ENCODE measurements at places on chromosomes 5 and 9. TPM values are rescaled to one million over a fixed set of nuclear protein-coding genes. Genes with fewer than 3 reads are reported as not detected.

DNA sequence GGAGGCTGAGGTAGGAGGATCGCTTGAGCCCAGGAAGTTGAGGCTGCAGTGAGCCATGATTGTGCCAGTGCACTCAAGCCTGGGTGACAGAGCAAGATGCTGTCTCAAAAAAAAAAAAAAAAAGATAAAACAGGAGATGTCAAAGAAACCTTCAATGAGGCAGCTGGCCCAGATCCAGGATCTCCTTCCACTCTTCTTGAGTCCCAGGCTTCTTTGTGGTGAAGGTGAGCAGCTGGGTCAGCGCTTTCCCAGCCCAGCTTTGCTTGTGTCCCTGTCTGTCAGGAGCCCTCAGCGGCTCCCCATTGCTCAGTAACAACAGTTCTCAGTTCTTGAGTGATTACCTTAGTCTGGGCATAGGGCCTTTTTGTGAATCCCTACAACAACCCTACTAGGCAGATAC is 69.4 kb upstream of the PSD2 start:
- no peak for DNase-seq

DNA sequence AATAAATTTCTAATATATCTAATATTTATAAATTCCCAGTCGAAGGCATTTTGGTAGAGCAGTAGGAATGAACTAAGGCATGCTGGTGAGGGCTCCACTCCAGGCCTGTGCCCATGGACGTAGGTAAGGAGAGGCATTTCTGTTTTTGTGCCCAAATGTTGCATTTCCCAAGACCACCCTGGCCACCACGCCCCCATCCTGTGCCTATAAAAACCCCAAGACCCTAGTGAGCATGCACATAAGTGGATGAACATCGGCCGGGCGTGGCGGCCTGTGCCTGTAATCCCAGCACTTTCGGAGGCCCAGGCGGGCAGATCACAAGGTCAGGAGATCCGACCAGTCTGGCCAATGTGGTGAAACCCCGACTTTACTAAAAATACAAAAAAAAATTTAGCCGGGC is 10.1 kb upstream of the MTMR12 start:
- DNase-seq, result no peak

DNA sequence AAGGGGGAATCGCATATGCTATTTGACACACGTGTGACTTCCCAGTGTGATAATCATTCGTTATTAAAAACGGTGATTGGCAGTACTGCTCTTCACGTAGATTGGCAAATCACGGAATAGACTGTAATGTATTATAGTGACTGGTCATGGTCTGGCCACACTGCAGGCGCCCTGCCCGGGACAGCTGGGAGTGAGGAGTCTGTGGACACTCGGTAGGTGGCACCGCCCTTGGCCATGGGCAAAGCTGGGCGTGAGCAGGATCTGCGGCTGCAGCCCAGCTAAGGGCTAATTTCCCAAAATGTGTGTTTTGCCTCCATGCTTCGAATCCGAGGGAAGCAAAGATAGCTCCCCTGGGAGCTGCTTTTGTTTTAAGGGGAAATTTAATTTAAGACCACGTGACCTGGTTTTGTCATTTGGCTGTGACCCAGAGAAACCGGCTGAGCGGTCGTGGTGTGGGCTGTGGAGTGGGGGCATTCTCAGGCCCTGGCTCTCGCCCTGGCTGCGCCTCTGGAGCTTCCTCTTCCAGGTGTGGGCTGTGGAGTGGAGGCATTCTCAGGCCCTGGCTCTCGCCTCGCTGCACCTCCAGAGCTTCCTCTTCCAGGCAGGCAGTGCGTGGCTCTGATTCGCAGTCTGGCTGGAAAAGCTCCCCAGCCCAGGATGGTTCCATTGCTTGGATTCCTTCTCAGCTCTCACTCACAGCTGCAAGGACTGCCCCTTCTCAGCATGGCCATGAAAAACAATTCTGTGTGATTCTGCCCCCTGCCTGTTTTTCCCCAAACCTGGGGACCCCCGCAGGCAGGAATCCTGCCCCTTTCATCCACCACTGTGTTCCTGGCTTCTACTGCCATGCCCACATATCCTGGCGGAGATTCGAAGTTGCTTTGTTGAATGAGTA is 131.1 kb downstream of the OLFM1 start:
- DNase-seq, result no peak

DNA sequence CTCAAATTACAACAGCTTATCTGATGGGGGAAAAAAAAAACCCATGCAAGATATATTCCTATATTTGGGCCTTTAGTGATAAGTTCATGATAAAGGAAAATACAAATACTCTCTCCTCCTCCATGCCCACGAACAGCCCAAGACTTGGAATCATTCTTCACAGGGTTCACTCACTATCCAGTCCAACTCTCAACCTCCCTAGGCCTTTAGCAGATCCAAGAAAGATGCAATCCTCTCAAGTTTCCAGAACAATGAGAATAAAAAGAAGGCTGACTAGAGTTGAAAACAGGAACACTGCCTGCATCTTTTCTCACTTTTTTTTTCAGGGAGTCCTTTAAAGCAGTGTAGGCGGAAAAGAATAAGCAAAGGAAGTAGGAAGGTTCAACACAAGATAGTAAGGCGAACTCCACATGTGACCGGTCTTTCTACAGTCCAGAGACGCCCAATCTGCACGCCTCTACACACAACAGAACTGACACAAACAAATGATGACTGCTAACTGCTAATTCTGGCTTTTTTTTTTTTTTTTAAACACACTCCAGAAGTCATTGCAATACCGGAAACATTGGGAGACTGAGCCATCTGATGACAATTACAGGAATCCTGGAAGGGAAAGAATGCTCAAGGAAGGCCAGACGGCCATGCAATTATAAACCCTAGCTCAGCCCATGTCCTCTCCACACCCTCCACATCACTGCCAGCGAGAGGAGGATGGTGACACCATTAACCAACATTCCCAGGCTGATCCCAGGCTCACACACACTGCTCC is 75.4 kb downstream of the BNC2 start:
- DNase-seq, result peak; percentile 65

DNA sequence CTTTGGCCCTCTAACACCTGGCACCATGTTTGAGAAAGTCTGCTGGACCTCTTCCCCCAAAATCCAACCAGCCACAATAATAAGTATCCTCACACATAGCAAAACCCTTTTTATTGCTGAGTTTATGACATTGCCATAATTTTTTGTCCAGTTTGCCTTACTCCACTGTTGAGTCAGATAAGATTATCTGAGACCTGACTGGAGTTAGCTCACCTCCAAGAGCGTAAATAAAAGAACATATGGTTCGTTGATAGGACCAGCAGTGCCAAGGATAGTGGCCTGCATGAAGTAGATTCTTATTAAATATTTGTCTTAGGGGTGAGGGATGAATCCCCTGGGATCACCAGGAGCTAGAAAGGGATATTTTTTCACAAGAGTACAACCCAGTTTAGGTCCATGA is 510.6 kb upstream of the MPDZ start:
- no peak for DNase-seq

DNA sequence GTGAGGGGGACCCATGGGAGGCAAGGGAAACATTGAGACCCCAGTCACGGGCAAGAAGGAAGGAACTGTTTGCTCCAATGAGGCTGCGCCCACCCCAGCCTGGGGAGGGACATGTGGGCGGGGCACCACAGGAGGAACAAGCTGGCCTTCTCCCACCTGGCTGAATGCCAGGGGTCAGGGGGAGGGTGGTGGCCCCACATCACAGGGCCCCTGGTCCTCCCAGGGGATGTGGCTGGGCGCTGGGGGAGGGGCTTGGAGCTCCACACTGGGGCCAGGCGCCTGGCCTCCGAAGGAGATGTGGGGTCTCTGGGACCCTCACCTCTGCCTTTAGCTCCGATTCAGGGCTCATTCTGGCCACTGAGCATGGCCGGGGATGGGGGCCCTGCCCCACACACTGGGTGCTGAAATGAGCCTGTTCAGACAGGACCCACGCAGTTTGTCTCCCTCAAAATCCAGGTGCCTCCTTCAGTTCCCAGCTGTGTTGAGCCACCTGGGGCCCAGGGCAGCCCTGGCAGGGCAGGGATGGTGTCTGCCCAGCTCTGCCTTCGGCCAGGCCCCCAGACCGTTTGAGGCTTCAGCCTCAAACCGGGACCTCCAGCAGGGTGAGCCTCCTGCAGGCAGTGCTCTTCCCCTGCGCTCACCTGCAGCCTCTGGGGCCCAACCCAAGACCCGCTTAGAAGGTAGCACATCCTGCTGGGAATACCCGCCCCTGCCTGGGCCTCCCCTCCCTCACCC is 33.2 kb upstream of the NOTCH1 start:
- no peak for DNase-seq

DNA sequence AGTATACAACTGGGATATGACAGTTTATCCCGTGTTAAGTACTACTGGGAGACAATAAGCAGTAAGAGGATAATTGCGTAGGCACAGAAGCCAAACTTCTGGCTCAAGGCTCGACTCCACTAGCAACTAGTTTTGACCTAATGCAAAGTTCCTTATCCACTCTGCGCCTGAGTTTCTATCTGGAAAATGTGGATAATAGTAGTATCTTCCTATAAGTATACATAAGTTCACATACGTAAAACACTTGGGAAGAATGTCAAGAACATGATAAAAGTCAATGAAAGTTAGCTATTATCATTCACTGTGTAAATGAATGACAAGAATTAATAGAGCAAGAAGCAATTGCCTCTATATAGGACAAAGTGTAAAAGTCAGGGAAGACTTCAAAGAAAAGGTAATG is 45.7 kb downstream of the FTMT start:
- no peak for DNase-seq

DNA sequence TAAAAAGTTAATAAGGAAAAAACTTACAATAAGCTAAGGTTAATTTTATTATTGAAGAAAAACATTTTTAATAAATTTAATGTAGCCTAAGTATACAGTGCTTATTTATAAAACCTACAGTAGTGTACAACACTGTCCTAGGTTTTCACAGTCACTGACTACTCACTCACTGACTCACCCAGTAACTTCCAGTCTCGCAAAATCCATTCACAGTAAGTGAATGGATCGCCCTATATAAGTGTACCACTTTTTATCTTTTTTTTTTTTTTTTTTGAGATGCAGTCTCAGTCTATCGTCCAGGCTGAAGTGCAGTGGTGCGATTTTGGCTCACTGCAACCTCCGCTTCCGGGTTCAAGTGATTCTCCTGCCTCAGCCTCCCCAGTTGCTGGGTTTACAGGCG is 47.7 kb downstream of the FNIP1 start:
- DNase-seq, result no peak

DNA sequence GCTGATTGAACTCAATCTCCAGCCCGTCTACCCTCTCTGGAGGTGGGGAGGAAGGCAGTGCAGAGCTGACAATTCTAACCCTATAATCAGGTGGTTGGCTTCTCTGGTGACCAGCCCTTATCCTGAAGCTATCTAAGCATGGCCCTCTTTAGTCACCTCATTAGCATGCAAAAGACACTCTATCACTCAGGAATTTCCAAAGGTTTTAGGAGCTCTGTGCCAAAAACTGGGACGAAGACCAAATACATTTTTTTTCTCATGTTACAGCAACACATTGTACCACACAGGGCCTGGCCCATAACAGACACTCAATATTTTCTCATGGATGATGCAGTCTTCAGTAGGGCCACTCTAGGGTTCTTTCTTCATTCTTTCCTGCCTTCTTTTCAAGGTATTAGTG is 118.8 kb upstream of the VLDLR start:
- no peak for DNase-seq

FGF1 gene
- polyA plus RNA-seq, result 5.1 TPM

GFI1B gene
- 0.56 TPM for polyA plus RNA-seq

IFNA13 gene
- polyA plus RNA-seq, result not detected

SLC2A6 gene
- polyA plus RNA-seq, result 0.81 TPM
